ENCODE measurements at places on chromosomes 5 and 9.

DNA sequence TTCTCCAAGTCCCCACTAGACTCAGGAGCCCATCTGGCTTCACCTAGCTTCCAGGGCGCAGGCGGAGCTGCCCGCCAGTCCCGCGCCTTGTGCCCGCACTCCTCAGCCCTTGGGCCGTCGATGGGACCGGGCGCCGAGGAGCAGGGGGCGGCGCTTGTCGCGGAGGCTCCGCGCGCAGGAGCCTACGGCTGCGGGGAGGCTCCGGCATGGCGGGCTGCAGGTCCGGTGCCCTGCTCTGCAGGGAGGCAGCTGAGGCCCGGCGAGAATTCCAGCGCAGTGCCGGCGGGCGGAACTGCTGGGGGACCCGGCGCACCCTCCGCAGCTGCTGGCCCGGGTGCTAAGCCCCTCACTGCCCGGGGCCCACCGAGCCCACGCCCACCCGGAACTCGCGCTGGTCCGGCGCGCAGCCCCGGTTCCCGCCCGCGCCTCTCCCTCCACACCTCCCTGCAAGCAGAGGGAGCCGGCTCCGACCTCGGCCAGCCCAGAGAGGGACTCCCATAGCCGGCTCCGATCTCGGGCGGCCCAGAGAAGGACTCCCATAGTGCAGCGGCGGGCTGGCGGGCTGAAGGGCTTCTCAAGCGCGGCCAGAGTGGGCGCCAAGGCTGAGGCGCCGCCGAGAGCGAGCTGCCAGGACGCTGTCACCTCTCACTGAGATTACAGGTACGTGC lies 78.1 kb upstream of the PJA2 start:
- DNase-seq: no peak

DNA sequence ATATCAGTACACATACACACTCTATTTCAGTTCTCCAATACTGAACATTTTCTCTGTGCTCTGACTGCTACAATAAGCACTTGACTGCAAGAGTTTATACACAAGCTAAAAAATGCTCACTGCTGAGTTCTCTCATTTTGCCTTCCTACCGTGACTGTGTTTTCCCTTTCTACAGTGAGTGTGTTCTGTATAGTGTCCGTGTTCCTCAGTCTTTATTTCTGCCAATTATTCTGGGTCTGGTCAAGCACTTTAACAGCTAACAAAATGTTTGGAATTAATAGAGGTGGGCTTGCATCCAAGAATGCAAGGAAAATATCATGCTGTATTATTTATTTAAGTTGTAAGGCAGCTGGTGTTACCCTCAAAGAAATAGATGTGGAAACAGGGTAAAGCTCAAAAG lies 217.0 kb upstream of the NREP start:
- no peak for DNase-seq

- no peak for DNase-seq
Measured at GRCh38 chr9:4922730-4923129, 62.3 kb upstream of the JAK2 start.

DNA sequence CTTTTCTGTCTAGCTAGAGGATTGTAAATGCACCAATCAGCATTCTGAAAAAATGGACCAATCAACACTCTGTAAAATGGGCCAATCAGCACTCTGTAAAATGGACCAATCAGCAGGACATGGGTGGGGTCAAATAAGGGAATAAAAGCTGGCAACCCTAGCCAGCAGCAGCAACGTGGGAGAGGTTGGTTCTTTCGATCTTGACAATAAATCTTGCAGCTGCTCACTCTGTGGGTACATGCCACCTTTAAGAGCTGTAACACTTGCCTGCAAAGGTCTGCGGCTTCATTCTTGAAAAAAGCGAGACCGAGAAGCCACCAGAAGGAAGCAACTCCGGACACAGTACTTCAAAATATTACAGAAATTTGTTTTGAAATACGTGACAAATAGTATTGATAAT lies 424.6 kb upstream of the CDH9 start:
- DNase-seq: no peak

DNA sequence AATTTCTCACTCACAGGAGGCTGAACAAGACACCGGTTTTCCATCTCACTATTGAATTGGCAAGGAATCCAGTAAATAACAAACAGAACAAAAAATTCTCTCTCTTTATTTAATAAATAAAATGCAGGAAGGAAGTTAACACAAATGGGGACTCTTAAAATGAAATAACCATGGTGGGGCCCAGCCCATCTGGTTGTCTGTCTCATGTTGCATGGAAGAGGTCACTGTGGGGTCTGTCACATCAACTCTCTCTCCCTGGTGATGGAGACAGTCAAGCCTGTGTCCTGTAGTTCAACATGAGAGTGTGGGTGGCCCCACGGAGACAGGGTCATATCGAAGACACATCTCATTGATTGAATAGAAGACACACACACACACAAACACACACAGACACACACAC lies 297.7 kb downstream of the IRX2 start:
- no peak for DNase-seq

DNA sequence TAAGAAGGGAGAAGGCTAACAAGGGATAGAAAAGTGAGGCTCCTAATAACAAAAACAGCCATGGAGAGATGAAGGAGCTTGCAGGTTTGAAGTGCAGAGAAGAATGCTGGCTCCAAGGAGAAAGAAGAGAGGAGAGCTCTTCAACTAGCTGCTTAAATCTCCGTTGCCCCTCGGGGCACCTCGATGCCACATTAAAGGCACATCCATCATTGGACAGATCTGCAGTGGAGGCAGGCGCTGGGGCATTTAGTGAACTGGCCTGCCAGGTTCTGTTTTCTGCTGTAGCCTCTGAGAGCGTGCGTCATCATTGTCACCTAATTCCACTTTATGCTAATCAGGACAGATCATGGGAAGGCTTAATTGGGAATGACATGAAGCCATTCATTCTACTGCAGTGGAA lies 1426.2 kb upstream of the WWC1 start:
- DNase-seq: no peak

- no peak for DNase-seq
Measured at GRCh38 chr5:170257370-170257769, 24.6 kb downstream of the C5orf58 start.

DNA sequence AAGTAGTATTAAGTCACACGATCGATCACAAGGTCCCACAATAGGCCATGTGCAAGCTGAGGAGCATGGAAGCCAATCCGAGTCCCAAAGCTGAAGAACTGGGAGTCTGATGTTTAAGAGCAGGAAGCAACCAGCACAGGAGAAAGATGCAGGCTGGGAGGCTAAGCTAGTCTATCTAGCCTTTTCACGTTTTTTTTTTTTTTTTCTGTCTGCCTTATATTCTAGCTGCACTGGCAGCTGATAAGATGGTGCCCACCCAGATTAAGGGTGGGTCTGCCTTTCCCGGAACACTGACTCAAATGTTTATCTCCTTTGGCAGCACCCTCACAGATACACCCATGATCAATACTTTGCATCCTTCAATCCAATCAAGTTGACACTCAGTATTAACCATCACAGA lies 6.5 kb downstream of the PPIP5K2 start:
- no peak for DNase-seq

GRCh38 chr9:96245399-96245798 lies 56.6 kb downstream of the HSD17B3 start:
- DNase-seq: no peak

GRCh38 chr9:93667627-93668026 lies 91.2 kb downstream of the PHF2 start:
- no peak for DNase-seq

DNA sequence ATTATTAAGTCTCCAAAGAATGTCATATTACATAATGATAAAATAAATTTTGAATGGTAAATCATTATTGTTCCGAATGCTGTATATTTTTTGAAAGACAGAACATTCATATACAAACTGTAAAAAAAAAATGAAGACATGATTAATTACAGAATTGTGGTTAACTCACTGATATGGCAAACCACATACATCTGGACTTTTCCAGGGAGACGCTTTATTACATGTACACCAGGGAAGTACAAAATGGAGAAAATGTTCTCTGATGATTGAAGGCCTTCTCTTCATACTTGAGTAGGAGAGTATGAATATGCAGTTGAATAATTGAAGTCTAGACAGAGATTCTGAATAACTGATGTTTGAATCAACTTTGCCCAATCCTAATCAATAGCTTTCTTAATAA lies 1886.9 kb downstream of the EFNA5 start:
- no peak for DNase-seq

GRCh38 chr9:99241106-99241505 lies 19.0 kb downstream of the SEC61B start:
- no peak for DNase-seq

GRCh38 chr5:56964173-56964572 lies 12.2 kb upstream of the MIER3 start:
- DNase-seq: no peak

DNA sequence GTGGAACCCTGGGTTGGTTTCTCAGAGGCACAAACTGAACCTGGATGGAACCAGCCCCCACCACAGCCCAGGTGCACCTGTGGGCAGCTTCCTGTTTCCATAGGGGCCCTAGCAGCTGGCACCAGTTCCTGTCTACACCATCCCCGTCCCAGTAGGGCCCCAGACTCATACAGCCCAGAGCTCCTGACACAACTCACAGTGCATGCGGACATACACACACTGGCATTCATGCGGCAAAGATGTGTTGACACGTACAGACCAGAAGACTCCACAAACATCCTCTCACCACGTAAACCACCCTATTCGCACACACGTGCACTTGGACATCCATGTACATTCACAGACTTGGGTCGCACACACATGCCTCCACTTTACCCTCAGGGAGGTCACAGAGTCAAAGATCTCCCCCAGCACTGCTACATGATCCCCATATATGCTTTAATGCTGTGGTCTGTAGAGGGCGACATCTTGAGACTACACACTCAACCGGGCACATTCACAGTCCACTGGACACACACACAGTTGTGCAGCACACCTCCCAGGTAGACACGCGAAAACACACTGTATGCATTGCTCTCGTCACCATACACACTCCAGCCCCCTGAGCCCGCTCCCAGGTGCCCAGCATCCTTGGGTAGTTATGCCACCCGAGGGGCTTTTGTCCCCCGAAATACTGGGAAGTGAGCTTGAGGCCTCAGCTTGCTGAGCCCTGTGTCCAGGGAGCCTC lies 22.4 kb downstream of the CXXC5 start:
- DNase-seq: no peak

DNA sequence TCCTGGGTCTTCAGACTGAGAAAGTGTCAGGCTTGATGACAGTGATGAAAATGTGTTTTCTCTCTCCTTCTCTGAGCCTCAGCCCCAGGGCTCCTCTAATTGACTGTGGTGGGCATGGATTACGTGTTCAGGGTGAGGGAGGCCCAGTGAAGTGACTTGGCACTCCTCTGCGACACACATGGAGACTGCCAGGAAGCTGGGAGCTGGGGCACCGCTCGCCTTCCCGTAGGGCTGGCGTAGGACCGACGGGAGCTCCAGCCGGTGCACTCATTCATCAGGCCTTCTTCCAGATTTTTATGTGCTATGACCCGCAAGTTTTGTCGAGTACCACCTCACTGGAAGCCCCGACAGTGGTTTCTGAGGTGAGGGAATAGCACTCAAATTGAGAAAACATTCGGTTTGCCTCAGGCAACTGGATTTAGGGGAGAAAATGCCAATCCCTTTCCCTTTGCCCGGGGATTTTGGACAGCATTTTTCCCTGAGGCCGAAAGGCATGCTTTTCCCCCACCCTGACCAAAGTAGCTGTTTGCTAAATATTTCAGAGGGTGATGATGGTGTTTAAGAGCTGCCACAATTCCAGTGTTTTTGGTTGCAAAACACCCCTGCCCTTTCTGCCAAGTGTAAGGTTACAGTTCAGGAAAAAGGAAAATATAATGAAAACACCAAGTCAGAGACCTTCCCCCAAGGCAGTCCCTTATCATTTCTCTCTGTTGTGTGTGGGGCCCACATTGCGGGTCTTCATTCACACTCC lies 83.7 kb downstream of the PCSK5 start:
- no peak for DNase-seq

DNA sequence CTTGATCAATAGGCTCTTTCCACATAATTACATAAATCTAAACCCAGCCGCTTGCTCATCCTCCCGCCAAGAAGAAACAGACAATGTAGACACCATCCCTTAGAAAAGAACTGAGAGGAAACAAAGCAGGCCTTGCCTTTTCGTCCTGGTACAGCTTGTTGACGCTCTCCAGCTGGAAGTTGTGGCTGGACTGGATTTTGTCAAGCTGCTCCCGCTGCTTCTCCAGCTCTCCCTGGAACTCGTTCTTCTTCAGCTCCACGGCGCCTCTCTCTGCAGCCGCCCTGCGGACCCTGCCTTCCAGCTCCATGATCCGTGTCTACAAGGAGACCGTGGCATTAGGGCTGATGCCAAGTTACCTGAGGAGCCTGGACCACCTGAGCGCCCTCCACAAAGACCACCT lies 22.1 kb downstream of the GOLM1 start:
- DNase-seq: no peak

DNA sequence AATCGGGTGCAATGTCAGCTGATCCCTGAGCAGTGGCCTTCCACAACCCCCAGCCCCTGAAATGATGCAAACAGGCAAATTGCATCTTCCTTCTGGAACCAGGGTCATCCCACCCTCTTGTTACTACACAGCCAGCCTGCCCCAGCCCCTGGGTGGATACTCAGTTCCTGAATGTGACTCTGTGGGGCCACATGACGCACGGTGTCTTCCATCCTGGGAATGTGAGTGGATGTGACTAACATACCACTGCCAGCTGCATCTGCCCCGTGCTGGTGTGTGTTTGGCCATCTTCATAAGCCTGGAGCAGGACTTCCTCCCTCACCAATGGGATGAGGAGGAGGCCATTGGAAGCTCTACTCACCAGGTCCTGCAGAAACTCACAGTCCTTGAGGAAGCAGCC lies 257.9 kb upstream of the ADAMTS16 start:
- DNase-seq: no peak

Data from hypothalamus (tissue), 51 donors.